ENCODE measurements at places on chromosomes 1 and 21.

DNA sequence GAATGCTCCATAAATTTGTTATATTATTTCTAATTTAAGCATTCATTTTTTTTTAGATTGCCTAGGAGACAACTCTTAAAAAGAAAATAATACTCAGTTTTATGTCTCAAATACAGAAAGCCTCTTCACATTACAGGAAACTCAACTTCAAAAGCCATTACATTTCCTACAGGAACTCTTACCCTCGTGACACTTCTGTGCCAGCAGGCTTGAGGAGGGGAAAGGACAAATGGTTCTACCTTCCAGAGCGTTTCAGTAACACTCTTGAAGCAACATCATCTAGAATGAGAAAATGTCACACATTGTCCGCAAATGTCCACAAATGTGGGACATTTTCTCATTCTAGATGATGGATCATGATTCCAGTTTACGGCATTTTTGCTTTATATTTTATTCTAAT lies 51.7 kb downstream of the PTPN14 start:
- DNase-seq = no peak

GRCh38 chr1:3470650-3471355 lies 16.3 kb downstream of the ARHGEF16 start:
- no peak for DNase-seq

- DNase-seq = no peak
Measured at GRCh38 chr1:15139654-15140350, 13.7 kb upstream of the TMEM51 start.

GRCh38 chr1:208393826-208394225 lies 149.6 kb upstream of the PLXNA2 start:
- DNase-seq = no peak

DNA sequence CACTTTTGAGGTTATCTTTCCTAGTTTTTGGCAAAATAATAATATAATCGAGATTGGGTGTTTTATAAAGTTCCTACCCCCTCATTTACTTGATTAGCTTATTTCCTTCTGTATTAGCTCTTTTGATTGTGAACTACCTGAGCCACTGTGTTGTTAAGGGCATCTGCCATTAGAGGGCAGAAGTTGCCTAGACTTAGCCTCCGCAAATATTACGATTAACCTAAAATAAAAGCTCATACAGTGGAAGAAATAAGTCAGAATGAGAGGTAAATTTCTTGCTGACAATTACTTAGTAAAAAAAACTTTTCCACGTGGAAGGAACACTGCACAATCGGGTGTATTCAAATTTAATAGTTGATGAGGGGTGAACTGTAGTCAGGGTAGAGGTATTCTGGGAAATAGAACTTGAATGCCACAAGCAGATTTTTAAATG lies 2.3 kb downstream of the H3-3A start:
- DNase-seq = peak; percentile 33

GRCh38 chr21:46109313-46110221 lies 11.7 kb downstream of the COL6A2 start:
- no peak for DNase-seq

GRCh38 chr1:201299968-201300367 lies 16.7 kb downstream of the PKP1 start:
- no peak for DNase-seq

Data from T-helper 2 cell treated with Interferon-gamma antibody and Interleukin-4, amounts not matched to agents 5 μg/mL and 100 μg/mL, for 36 hours (primary cell).